ENCODE measurements at places on chromosomes 2 and 18. TPM values are rescaled to one million over a fixed set of nuclear protein-coding genes. Genes with fewer than 3 reads are reported as not detected.

NOSTRIN gene
- total RNA-seq, result 0.07 TPM

NXPH2 gene
- not detected for total RNA-seq

KCNJ3 gene
- total RNA-seq, result not detected

VIT gene
- total RNA-seq, result 2.2 TPM

SPEG gene
- 0.80 TPM for total RNA-seq

AQP4 gene
- not detected for total RNA-seq

TMEM178A gene
- total RNA-seq, result 0.80 TPM

CHRNA1 gene
- 0.07 TPM for total RNA-seq

SCN3A gene
- not detected for total RNA-seq

SLC19A3 gene
- total RNA-seq, result 0.86 TPM

CHRNG gene
- not detected for total RNA-seq

GLB1L gene
- total RNA-seq, result 5.0 TPM

DSG1 gene
- total RNA-seq, result not detected

LOXHD1 gene
- total RNA-seq, result not detected

RIT2 gene
- total RNA-seq, result not detected

UXS1 gene
- 56.5 TPM for total RNA-seq

ICOS gene
- not detected for total RNA-seq

NEB gene
- 1.3 TPM for total RNA-seq

TRIM43B gene
- total RNA-seq, result not detected

APOB gene
- total RNA-seq, result 1.3 TPM

LAMA1 gene
- under 0.01 TPM for total RNA-seq

GRB14 gene
- 10.0 TPM for total RNA-seq

C1GALT1C1L gene
- total RNA-seq, result not detected

NTSR2 gene
- not detected for total RNA-seq

SCYGR4 gene
- not detected for total RNA-seq

SLC4A5 gene
- total RNA-seq, result 0.80 TPM

DNAJC5G gene
- not detected for total RNA-seq

ITM2C gene
- total RNA-seq, result 3.9 TPM

ABCG8 gene
- not detected for total RNA-seq
